NCI-H1694 (cell line): ENCODE measurements at places on chromosomes 1 and 21.

- peak; percentile 91 for DNase-seq
Observed at GRCh38 chr1:53410100-53410541, 49.1 kb upstream of the DMRTB1 start.

DNA sequence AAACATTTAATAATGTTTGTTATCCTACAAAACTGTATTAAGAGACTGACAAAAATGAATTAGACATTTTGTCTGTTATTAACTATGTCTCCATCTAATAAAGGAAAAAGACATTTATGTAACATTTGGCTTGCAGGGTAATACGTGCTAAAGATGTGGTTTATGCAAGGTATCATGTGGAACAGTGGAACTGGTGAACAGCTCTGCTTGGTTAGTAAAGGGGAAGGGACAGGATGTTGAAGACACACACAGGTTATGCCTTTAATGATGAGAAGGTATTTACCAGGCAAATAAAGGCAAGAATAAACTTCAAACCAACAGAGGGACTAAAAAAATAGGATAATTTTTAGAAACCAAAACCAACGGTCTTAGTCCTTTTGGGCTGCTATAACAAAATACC lies 93.1 kb downstream of the UCHL5 start:
- DNase-seq: no peak

- no peak for DNase-seq
Observed at GRCh38 chr1:176987016-176987415, 177.5 kb downstream of the ASTN1 start.

- no peak for DNase-seq
Observed at GRCh38 chr1:33348676-33349080, 27.8 kb upstream of the A3GALT2 start.

GRCh38 chr1:72010094-72010431 lies 272.3 kb downstream of the NEGR1 start:
- DNase-seq: no peak

DNA sequence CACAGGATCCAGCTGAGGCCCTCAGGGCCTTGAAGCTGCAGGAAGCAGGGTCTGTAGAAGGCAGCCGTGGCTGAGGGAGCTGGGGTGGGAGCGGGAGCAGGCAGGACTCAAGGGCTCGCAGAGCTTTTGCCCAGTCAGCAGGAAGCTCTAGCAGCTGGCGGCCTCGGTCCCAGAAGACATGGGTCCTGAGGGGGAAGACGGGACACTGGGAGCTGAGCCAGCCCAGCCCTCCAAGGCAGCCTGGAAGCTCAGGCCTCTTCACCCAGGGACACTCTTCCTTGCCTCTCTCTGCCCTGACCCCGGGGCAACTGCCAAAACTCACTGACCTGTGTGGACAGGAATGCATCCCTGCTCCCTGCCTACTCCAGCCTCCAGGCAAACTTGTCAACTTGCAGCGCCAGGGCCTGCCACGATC lies 8.9 kb downstream of the ADGRB2 start:
- DNase-seq: no peak

DNA sequence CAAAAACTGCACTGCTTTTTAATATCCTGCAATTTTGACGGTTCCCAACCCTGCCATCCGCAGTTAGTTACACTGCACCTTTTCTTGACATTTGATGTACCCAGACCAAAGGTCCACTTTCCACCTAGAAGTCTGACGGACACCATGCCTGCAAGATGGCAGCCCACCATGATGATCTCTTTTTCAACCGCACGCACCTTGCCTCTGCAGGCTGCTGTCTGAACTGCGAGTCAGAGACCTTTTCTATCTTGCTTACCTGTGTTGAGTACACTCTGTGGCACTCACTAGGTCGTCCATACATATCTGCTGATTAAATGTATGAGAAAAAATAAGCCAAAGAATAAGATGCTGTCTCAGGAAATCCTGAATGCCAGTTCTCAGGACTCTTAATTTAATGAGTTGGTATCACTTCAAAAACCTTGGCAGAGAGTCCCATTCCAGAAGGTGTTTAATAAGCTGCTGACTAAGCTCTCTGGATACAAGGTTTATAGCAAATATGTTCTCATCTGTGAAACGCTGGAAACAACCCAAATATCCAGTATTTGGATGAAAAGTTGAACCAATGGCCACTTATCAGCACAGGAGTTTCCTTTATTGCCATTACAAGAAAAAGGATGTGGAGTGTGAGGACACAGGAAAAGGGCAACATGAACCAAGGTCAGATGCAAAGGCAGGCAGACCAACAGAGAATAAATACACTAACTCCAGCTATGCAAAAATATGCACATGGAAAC lies 37.9 kb downstream of the GNG12 start:
- DNase-seq: no peak

- DNase-seq: no peak
Observed at GRCh38 chr1:18778437-18778836, 81.0 kb downstream of the TAS1R2 start.

GRCh38 chr1:201739492-201740085 lies 89.4 kb upstream of the IPO9 start:
- DNase-seq: no peak

- DNase-seq: peak; percentile 52
Observed at GRCh38 chr1:182054698-182055326, 6.7 kb downstream of the ZNF648 start.

DNA sequence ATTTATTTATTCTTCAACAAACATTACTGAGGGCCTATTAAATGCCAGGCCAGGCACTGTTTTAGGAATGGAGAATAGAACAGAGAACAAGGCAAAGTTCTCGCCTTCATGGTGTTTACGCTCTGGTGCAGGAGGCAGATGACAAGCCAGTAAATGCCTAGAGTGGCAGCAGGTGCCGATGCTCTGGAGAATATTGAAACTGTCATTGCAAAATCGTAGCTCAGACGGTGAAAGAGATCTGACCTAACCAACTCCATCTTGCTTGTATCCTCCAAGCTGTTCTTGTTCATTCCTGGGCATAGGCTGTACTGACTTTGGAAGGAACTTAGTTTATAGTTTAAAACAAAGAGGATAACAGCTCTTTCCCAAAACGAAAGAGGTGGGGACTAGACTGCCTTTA lies 13.5 kb upstream of the ENO1 start:
- no peak for DNase-seq

GRCh38 chr1:199821029-199821779 lies 206.3 kb upstream of the NR5A2 start:
- DNase-seq: no peak

- peak; percentile 53 for DNase-seq
Observed at GRCh38 chr1:200558866-200559459, 61.6 kb downstream of the KIF14 start.

DNA sequence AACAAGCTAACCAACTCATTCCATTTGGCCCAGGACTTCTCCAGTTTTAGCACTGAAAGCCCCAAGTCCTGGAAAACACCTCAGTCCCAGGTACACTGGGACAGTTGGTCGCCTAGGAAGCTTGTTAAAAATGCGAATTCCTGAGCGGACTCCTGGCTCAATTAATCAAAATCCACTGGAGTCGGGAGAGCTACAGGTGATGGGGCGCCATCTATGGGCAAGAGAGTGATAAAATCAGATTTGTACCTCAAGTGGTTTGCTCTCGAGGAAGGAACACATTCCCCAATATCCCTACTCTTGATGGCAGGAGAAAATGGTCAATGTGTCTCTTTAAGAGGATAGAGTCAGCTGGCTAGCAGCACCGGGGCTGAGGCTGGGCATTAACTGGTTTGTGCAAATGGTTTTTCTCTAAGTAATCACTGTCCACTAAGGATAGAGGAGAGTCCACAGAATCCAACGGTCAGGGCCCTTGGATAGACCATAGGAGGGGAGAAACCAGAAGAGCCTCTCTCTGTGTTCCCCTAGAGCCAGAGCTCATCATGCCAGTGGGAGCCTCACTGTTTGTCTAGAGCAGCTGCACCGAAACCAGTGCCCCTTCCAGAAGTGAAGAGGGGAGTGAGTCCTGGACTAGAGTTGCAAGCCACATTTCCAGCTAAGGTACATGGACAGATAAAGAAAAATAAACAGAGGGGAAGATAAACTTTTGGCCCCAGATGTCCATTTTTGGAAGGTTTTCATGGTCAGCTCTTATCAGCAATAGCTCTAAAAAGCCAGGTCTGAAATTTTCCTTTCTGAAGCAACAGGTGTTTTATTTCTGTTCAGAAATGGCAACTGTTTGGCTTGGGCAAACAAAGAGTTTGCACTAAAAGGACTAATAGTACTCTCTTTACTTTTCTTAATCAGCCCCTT lies 148.5 kb downstream of the TENT5C start:
- DNase-seq: peak; percentile 72

DNA sequence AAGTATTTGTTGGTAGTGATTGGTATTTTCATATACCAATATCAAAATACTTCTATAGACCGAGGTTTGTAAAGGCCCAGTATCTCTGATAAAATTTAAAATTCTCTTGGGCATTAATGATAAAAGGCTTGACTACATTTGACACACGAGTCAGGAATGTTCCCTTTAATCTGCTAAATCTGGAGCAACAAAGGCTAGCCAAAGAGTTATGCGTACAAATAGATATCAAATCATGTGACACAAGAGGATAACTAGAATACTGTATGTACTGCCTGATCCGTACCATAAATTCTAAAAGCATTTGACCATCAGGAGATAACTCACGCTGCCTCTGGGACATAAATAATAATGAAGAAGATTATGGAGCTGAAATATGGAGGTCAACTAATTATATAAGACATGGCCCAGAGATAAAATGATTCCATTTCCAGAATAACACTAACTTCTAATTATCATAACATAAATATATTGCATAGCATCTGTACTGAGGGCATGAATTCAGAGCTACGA lies 64.2 kb upstream of the SH3GLB1 start:
- DNase-seq: no peak

DNA sequence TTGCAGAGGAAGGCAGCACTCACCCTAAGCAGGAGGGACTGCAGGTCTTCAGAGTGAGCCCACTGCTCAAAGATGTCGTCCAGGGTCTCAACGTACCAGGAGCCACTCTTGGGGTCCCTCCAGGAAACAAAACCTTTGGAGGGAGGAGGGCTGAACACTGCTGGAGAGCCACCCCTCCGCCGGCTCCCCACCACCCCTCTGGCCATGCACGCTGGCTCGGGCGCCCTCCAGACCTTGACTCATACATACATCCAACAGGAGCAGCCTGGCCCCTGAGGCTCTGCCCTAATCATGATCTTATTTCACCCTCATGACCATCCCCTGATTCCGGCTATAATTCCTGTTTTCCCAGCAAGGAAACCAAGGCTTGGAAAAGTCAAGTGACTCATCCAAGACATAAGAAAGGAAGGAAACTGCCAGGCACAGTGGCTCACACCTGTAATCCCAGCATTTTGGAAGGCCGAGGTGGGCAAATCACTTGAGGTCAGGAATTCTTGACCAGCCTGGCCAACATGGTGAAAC lies 18.0 kb downstream of the CELA2B start:
- no peak for DNase-seq

GRCh38 chr1:26983863-26984262 lies 9.6 kb upstream of the TRNP1 start:
- no peak for DNase-seq

- DNase-seq: peak; percentile 76
Observed at GRCh38 chr1:8525558-8526275, 207.8 kb downstream of the SLC45A1 start.

- no peak for DNase-seq
Observed at GRCh38 chr1:233081735-233082134, 131.3 kb downstream of the NTPCR start.

- DNase-seq: no peak
Observed at GRCh38 chr1:153760440-153760839, 14.8 kb upstream of the SLC27A3 start.

- DNase-seq: peak; percentile 92
Observed at GRCh38 chr1:31753707-31754349, 10.3 kb downstream of the ADGRB2 start.

- no peak for DNase-seq
Observed at GRCh38 chr1:56453016-56453415, 126.3 kb downstream of the PLPP3 start.

GRCh38 chr21:44996983-44997936 lies 57.4 kb downstream of the SLX9 start:
- no peak for DNase-seq

GRCh38 chr1:39642796-39643195 lies 3.4 kb upstream of the HEYL start:
- DNase-seq: no peak

DNA sequence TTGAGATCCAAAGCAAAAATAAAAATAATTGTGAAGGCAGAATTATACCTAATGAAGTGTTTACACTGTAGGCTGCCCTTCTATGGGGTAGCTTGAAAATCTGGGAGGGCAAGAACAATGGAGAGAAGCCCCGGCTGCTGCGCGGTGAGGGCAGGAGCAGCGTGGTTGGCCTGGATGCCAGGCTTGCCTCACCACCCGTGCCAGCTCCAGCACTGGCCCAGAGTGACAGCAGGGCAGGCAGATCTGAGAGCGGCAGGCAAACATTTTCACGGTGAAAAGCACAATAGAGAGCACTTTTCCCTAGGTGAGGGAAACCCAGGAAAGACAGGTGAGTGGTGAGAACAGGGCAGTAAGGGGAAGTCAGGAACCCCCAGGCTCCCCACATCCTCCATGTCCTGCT lies 1.4 kb downstream of the PROK1 start:
- no peak for DNase-seq

DNA sequence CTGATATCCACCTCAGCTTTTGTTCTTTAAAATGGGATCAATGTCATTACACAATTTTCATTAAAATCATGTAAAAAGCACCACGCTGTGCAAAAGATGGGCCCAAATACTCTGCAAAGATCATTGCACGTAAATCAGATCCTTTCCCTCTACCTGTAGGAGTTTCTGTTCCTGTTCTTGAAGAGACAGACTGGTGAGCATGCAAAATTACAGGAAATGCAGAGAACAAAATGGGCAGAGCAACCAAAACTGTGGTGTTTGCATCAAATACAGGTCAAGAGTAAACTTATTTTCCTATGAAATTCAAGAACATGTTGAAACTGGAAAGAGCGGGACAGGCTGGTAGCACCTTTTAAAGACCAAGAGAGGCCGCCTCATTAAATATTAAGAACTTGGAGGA lies 294.9 kb upstream of the ADGRL2 start:
- no peak for DNase-seq

- DNase-seq: no peak
Observed at GRCh38 chr21:42320791-42321190, 5.6 kb upstream of the TFF3 start.
